Fibroblast of the aortic adventitia (primary cell): ENCODE measurements at places on chromosomes 7 and 10. TPM values are rescaled to one million over a fixed set of nuclear protein-coding genes. Genes with fewer than 3 reads are reported as not detected.

DNA sequence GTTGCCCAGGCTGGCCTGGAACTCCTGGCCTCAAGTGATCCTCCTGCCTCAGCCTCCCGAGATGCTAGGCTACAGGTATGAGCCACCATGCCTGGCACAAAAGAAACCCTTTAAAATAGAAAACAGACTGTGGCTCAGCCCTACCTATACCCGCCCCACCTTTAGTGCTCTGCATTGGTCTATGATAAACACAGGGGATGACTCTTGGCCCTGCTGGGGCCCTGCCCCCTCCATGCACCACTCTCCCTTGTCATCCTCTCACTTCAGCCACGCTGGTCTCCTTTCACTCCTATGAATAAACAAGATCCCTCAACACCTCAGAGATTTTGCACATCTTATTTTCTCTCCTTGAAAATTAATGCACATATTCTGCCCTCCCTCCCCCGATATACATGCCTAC, 251.4 kb upstream of the KLF14 start:
- no peak for DNase-seq

DNA sequence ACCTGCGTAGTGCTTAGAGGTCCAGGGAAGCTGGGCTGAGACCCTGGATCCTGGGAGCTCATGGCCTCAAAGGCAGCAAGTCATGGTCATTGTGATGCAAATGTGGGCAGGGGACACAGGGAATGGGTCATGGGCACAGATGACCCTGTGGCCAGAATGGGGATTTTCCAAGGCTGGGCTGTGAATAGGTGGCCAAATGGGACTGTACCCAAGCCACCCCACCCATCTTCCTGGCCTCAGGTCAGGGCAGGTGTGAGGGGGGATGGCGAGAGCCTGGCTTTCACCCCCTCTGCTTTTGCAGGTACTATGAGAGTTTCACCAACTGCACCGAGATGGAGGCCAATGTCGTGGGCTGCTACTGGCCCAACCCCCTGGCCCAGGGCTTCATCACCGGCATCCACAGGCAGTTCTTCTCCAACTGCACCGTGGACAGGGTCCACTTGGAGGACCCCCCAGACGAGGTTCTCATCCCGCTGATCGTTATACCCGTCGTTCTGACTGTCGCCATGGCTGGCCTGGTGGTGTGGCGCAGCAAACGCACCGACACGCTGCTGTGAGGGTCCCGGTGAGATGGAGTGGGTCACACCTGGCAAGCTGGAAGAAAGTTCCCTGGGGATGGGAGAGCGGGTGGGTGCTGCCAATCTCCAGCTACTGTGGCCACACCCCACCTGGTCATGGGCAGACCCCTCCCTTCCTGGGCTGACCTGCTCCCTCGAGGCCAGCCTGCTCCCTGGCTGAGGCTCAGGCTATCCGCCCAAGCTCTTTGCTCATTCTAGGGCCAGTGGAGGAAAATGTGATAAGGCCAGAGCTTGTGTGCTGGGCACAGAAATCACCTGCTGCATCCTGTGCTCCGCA, 25.5 kb downstream of the RAMP3 start:
- DNase-seq = no peak

GRCh38 chr7:106345421-106346166, 60.8 kb upstream of the NAMPT start:
- DNase-seq = peak; percentile 44

- DNase-seq = no peak
These were observed 22.6 kb upstream of the AMZ1 start for GRCh38 chr7:2665359-2665791.

GRCh38 chr10:36157486-36157885, 515.4 kb upstream of the FZD8 start:
- DNase-seq = no peak

DNA sequence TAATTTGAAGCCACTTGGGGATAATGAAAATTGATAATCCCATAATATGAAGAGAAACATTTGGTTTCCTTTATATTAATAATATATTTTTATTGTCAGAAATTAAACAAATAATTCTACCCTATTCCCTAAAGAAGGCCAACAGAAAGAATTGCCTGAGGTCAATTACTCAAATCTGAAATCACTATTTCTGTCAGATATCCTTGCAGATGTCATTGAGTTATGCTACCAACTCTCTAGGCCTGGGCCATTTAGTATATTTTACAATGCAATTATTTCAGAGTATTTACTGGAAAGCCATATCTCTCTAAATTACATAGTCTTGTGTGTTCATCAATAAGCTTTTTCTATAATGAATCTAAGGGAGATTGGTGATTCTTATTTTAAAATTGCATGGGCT, 498.1 kb downstream of the KIF20B start:
- no peak for DNase-seq

DNA sequence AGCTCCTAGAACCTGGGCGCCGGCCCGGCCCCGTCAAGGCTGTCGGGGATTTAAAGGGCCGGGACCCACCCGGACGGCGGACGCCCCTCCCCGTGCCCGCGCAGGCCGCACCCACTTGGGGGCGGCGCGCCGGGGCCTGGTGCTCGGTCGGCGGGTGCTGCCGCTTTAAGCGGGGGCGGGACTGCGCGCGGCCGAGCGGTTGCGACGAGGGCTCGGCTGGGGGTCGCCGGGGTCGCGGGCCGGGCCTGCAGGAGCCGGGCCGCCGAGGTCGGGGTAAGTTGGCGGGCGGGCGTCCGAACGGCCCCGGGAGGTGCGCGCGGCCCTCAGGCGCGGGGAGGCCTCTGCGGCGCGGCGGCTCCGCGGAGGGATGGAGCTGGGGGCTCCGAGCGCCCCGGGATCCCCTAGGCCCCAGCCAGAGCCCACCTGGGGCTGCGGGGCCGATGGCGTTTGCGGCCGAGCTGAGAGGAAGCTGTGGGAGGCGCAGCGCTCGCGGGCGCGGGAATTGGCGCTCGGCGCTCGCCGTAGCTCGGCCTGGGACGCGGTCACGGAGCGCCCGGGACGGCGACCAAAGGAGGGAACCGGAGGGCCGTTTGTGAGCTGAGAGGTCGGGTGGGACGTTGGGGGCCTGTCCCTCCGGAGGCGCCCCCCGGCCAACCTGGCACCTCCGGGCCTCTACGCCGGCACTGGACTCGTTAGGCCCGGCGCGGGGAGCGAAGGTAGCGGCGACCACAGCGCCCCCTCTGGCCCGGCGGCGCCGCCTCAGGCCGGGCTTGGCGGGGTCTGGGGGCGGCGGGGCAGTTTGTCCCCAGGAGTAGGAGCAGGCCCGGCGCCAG, at the start of gene TRRAP:
TSS of gene TRRAP (plus strand) at position 168 of the 833 bp plus-strand sequence. CDS start 2,619 bp downstream, outside the sequence.
- DNase-seq = peak; percentile 64

Gene SLC18A3
- total RNA-seq = not detected in 2 replicates

Gene BET1
- total RNA-seq = 48.3 and 60.8 TPM in 2 replicates
